ENCODE measurements at places on chromosomes 1 and 21.

- no peak for DNase-seq
Observed at GRCh38 chr1:14083277-14083676, 383.3 kb downstream of the PRDM2 start.

DNA sequence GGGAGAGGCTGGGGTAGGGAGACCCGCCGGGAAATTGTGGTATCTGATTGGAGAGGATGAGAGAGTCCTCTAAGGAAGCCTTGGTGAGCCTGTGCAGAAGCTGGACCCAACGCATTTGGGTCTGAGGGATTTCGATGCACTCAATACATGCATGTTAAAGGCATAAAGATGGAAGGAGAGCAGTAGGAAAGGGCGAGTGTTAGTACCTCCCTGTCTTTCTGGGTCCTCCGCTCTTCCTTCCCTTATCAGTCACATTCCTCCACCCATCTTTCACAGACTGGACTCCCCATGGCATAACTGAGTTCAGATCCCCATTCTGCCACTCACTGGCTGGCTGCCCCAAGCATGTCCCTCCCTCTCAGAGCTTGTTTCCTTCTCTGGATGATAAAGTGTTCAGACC, 7.3 kb downstream of the RGS16 start:
- no peak for DNase-seq

GRCh38 chr1:213266983-213267772, 216.1 kb downstream of the RPS6KC1 start:
- DNase-seq: no peak

DNA sequence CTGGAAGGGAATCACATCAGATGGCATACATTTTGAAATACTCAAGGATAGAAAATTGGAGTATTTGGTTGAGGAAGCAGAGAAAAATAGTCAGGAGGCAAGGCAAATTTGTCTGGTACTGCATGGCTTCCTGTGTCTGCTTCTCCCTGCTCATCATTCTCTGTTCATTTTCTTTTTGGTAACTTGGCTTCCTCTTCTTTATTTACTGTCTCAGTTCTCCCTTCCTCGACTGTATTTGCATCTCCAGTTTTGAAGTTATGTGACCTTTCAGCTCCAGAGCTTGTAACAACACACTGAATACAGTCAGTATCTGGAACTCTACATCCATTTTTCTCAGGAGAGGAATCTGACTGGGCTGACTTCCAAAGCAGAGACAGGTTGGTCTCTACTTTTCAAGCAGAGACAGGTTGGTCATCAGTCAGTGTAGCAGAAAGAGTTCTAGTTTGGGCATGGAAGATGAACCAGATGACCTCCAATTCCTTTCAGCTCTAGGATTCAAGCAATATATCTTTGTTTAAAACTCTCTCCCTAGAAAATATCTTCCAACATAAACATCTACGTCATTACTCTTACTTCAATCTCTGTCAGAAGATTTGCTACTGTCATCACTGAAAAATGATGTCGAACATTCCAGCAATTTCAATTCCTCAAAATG, 571.2 kb downstream of the ADGRL2 start:
- no peak for DNase-seq

DNA sequence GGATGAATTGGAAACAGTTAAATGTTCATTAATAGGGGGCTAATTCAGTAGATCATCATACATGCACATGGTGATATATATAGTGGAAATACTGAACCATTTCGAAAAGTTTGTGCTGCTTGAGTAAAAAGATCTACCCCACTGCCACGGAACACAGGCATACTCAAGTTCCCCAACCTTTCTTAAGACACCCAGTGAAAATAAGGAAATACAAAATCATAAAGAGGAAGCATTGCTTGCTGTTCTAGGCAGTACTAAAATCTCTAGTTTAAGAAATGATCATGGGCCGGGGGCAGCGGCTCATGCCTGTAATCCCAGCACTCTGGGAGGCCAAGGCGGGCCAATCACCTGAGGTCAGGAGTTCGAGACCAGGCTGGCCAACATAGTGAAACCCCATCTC, 37.6 kb upstream of the KIRREL1 start:
- no peak for DNase-seq
